Stimulated activated CD4-positive, alpha-beta T cell treated with anti-CD3 and anti-CD28 coated beads, Interleukin-1b, Interleukin-23, amount 100 ng/mL, for 1 hour (primary cell): ENCODE measurements at places on chromosomes 5 and 9.

GRCh38 chr9:130325921-130326320 lies 60.4 kb downstream of the HMCN2 start:
- DNase-seq, result no peak

GRCh38 chr5:172595596-172596455 lies 45.2 kb upstream of the NEURL1B start:
- DNase-seq, result no peak

DNA sequence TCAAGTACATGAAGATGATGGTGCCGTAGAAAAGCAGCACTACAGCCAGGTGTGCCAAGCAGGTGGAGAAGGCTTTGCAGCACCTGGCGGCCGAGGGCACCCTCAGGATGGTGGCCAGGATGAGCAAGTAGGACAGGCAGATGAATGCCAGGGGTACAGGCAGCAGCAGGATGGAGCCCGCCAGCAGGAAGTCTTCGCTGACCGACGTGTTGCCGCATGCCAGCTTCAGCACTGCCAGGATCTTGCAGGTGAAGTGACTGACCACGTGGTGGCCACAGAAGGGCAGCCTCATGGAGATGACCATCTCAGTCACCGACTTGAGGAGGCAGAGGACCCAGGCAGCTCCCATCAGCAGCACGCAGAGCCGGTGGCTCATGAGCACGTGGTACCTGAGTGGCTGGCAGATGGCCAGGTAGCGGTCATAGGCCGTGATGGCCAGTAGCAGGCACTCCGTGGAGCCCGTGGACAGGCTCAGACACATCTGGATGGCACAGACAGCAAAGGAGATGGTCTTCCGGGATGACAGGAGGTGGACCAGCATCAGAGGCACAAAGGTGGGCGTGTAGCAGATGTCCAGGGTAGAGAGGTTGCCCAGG lies 482 bp downstream of the OR13J1 start:
- no peak for DNase-seq

DNA sequence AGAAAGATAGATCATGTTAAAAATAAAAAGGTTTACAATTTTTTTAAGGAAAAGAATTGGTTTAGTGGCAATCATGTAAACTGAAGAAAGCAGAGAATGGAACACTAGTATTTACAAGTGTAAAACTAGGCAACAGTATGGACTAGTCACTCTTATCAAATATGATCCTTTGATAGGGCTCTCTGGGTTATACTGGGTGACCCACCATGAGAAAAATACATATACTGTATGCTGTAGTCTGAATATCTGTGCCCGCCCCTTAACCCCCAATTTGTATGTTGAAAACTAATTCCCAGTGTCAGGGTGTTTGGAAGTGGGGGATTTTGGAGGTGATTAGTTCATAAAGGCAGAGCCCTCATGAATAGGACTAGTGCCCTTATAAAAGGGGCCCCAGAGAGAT lies 236.8 kb upstream of the TARS1 start:
- DNase-seq, result no peak

DNA sequence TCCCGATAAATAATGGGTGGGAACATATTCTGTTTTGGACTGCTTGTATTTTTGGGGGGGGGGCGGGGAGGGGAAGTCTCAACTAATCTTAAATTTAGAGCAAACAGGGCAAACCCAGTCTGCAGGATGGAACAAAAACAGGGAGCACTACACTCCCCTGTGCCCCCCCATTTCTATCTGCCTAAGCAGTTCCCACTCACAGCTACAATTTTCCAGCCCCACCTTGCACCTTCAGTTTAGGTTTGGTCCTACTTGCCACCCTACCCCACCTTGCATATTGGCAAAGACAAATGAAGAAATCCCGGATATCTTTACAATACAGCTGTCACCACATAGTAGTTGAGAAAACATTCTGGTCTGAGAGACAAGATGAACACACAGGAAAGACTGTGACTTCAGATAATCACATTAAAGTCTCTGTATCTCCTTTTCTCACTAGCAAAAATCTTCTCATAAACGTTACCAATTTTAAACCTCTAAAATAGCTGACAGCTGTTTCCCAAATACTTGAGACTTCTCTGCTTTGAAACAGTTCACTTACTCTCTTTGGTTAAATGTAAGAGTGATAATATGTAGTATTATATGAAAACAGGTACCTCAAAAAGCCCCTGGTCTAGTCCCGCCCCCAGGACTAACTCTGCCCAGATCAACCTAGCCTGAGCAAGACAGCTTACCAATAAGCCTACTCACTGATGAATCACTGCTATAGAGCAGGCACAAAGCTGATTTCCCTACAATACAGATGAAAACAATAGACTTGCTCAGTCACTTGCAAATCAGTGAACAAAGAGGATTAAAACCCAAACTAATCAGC lies 5.2 kb upstream of the RAPGEF6 start:
- DNase-seq, result peak; percentile 48

DNA sequence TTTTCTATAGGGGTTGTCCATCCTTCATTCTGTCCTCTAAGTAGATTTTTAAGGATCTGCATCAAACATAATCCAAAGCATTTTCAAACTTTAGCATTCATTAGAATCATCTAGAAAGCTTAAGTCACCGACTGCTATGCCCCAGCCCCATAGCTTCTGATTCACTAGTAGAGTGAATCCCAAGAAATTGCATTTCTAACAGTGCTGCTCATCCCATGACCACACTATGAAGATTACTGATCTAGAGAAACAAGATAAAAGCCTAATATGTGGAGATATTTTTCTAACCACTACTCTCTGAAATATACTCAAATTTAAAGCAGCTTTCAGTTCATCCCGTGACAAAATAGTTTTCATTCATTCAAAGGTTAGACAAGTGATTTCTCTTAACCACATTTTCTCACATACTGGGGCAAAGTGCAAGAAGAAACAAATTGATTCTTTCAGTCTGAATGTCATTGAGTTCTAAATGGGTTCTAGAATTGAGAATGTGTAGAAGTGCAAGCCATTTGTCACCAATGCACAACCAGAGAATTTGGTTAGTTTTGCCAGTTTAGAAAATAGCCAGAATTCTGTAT lies 286.9 kb upstream of the CD180 start:
- no peak for DNase-seq

DNA sequence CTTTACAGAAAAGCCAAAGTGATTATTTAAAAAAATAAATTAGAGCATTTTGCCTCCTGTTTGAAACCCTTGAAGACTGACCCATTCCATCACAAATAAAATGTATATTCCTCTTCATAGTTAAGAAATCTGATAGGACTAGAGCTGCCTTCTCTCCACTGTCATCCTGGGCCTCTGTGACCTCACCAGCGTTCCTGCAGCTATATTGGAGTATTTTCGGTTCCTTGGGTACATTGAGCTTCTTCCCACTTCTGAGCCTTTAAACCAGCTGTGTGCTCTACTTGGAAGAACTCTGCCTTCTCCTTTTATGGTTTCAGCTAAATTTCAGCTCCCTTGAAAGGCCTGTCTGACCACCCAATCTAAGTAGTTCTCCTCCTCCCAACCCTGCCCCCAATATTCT lies 99.1 kb upstream of the ABCA1 start:
- no peak for DNase-seq

- DNase-seq, result no peak
Observed at GRCh38 chr9:19788152-19788551, 685 bp downstream of the SLC24A2 start.

GRCh38 chr9:131657940-131658339 lies 81.9 kb downstream of the RAPGEF1 start:
- DNase-seq, result no peak

DNA sequence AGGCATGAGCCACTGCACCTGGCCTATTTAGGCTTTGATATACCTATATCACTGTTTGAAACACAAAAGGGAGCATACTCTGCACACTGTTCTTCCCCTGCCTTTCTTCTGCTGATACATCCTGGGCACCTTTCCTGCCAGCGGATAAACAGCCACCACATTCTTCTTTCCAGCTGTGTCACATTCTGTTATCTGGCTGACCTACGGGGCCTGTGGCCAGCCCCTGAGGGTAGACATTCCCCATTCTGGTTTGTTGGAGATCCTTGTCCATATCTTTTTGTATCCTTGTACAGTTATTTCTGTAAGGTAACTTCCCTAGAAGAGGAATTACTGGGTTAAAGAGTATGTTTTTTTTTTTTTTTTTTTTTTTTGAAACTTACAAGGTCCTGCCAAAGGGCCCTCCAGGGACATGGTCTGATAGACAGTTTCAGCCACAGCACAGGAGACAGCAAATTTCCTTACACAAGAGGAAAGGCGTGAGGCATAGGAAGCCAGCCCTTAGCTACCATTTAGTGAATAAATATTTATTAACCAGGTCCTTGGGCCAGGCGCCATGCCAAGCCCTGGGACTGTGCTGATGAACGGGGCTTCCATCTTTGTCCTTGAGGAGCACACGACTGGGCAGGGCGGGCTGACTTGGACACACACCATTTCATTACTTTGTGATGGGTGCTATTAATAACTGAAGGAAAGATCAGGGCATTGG lies 57.8 kb downstream of the ERGIC1 start:
- DNase-seq, result no peak

- no peak for DNase-seq
Observed at GRCh38 chr5:9653811-9654210, 23.7 kb upstream of the TAS2R1 start.

DNA sequence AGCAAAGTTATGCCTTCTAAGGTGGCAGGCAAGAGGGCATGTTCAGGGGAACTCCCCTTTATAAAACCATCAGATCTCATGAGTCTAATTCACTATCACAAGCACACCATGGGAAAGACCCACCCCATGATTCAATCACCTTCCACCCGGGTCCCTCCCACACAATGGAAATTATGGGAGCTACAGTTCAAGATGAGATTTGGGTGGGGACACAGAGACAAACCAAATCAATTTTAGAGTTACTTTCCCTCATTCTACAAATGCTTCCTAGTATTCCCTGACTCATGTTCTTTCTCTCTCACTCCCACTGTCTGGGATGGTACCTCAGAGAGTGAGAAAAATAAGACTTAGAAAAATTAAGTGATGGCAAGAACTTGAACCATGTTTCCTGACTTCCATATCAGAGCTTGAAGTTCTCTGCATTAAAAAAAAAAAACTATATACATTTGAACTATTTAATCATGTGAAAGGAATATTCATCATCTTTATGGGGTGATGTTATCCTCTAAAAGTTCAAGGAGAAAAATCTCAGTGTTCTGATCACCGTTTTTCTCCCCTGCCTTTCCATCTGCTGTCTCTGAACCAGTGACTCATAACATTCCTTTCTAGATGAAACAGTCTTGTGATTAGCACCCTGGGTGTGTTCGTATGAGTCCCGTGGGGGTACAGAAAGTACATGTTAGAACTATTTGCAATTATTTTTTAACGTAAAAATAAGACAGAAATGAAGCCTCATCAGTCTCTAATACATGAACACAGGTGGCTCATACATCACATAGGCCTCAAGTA lies 282.9 kb downstream of the SLF1 start:
- no peak for DNase-seq

DNA sequence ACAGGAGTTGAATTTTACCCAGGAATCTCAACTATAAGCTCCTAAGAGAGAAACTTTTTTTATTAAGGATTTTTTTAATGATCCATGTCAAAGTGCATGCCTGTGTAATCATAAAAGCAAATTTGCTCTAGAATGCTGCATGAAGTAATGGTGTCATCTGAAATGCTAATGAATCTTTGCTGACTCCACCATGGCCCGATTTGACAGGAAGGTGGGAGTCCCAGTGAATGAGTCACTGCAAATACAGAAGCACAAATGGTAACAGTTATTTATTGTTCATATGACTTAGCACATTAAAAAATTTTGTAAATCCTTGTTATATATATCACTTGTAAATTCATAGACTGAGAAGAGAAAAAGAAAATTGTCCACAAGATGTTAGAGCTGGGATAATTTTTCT lies 341.3 kb downstream of the RASEF start:
- DNase-seq, result no peak

- no peak for DNase-seq
Observed at GRCh38 chr5:175356428-175356827, 87.6 kb downstream of the DRD1 start.

GRCh38 chr9:70044490-70045307 lies 1.1 kb downstream of the MAMDC2 start:
- DNase-seq, result no peak
